ENCODE measurements at places on chromosomes 5 and 9.

DNA sequence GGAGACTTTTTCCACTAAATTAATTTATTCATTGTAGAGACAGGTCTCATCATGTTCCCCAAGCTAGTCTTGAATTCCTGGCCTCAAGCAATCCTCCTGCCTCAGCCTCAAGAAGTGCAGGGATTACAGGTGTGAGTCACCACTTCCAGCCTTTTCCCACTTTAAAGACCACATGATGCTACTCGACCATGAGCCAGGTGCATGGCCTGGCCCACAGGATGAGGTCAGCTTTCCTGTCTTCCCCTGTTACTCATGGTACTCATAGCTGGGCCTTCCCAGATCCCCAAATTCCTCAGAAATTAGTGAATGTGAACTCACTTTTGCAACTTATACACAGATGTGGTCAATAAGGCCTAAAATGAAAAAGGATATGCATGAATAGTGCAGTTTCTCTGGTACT is 395.9 kb downstream of the SEMA5A start:
- DNase-seq: peak; percentile 73

DNA sequence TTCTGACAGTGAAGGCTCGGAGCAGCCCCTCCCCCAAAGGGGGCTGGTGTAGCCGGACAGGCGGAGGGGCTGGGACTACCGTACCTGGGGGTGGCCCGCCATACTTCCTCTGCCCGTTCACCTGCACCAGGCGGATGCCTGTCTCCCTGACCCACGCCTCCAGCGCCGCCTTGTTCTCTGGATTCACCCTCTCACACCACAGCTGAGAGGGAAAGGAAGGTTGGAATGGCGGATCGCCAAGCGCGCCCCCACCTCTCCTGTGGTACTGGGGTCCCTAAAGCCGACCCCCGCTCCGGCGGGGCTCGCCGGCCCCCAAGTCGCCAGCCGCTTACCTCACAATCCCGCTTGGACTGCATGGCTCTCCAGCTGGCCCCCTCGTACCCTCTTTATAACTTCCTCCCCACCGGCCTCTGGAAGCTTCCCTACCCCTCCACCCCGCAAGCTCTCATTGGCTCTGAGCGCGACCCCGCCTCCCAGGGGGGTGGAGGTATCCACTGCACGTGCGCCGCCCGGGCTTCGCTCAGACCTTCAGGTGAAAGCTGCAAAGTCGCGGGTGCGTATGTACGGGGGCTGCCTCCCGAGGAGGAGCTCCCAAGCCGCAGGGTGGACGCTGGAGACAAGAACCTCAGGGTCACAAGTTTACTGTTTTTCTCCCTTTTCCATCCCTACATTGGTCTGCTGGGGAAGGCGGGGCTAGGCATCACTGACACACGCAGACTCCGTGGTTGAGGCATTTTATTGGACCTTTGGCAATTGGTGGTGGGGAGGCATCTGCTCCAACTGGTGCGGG is at the start of gene DND1:
Gene DND1, minus strand, starts transcription at position 390 of the 790 bp plus-strand sequence. Its CDS starts 34 bp downstream, at position 356.
- DNase-seq: no peak

- DNase-seq: no peak
These were observed 71.6 kb upstream of the UNC5A start for GRCh38 chr5:176738637-176739250.

GRCh38 chr5:61538722-61539501 is 206.9 kb downstream of the ZSWIM6 start:
- DNase-seq: no peak

DNA sequence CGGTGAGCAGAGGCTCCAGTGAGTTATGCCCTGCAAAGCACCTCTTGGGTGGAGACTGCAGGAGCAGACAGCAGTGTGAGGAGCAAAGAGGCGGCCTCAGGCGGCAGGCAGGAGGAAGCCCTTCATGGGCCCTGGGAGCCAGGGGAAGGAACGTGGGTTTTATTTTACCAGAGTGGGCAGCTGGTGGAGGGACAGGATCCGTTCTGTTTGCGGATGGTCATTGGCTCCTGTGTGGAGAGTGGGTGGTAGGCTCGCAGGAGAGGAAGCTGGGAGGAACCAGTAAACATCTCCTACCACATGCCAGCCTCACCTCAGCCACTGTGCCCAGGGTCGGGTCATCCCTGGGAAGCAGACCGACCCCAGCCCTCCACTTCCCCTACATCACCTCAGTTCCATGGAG is 24.4 kb downstream of the HNRNPH1 start:
- no peak for DNase-seq

DNA sequence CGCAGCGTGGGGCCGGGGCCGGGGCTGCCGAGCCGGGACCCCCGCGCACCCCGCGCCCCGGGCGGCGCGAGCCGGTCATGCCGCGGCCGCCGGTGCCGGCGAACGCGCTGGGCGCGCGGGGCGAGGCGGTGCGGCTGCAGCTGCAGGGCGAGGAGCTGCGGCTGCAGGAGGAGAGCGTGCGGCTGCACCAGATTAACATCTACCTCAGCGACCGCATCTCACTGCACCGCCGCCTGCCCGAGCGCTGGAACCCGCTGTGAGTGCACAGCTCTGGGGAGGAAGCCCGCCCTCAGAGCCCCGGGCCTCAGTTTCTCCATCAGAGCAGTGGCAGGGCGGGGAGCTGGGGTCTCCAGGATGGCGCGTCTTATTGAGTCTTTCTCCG is 335 bp downstream of the GALNT12 start:
- no peak for DNase-seq

DNA sequence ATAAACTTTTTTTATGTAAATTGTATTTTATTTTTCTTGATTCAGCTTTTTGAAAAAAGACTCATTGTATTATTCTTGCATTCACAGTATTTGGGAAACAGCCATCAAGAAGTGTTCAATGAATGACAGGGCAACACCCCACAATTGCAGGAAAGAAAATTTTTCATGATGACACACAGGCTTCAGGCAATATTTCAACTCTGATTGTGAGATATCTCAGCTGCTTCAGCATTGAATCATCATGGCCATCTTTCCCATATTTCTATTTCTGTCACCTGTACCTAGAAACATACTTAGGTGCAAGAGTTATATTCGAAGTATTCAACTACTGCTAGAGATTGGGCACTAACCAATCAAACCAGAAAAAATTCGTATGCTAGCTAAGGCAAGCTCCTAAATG is 446.0 kb downstream of the ISL1 start:
- no peak for DNase-seq

- no peak for DNase-seq
These were observed 460.6 kb downstream of the CETN3 start for GRCh38 chr5:89948977-89949376.

DNA sequence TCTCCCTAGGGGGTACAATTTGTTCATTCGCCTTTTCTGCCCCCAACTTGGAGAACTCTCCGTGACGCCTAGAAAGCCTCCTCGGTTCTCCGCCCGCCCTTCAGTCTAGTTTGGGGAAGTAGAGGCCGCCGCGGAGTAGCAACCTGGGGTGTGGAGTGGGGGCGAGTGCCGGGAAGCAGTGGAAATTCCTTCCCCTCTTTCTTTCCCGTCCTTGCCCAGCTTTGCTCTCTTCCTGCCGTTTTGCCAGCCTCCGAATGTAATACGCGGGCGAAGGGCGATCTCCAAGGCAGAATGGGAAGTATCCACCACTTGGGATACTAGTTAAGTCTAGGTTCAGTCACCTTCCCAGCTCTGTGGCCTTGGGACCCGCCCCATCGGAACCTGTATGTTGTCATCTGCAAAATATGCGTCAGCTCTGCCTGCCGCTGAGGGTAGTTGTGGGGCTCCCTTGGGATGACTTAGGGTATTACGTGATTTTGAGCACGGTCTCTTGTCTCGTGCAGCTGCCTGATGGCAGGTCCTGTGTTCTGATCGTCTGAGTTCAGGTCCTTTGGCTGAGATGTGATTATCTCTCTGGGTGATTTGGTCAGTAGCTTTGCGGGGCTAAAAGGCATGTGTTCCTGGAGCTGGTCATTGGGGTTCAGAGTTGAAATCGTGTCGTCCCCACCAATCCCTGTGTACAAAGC is 724 bp downstream of the PAM start:
- peak; percentile 77 for DNase-seq

DNA sequence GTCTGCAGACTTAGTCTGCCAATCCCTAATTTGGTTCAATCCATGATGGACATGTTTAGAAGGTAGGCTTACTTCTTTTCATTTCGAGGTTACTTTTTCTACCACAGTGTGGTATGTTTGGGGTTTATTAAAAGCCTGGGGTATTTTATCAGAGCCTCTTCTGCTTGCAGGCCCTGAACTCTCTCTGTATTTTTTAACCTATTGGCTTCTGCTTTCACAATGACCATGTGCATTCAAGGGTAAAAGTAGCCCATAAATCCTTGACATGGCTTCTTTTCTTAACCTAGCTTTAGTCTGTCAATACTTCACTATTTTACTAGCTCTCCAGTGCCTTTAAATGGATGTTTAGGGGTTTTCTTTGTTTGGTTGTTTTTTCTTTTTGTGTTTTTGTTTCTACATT is 286.6 kb downstream of the FER start:
- no peak for DNase-seq

DNA sequence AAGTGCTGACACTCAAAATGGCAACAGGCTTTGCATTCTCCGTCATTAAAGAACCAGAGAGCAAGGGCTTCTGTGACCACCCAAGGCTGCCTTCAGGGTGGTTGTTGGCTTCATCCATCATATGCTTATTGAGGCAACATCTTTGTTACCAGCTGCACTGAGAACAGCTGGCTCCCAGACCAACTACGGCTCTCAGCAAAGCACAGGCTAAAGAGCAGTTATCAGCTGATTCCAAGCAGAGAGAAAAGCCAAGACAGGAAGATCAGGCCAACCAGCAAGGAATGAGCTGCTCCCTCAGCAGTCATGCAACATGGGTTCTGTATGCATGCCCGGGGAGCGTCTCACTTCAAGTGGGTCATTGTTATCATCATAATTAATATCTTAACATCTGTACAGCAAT is 358.9 kb downstream of the ACTL7B start:
- peak; percentile 50 for DNase-seq

- DNase-seq: peak; percentile 70
These were observed 94.2 kb downstream of the TLE4 start for GRCh38 chr9:79665931-79666330.

DNA sequence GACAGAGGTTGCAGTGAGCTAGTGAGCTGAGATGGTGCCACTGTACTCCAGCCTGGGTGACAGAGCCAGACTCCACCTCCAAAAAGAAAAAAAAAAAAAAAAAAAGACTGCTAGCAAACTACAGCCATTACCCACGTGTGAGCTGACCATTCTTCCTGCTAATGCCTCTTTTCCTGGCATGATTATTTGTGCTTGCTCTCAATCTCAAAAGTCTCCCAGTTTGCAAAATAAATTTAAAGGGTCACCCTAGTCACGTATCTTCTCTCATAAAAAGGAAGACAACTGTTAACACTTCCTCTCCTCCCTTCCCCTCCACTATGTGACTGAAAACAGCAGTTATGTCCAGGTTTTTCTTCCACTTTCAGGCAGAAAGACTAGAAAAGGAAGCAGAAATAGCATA is 37.2 kb downstream of the TRIM36 start:
- no peak for DNase-seq

Data from AG10803 (cell line).